PC-9 (cell line): ENCODE measurements at places on chromosomes 16 and 17. TPM values are rescaled to one million over a fixed set of nuclear protein-coding genes. Genes with fewer than 3 reads are reported as not detected.

DNA sequence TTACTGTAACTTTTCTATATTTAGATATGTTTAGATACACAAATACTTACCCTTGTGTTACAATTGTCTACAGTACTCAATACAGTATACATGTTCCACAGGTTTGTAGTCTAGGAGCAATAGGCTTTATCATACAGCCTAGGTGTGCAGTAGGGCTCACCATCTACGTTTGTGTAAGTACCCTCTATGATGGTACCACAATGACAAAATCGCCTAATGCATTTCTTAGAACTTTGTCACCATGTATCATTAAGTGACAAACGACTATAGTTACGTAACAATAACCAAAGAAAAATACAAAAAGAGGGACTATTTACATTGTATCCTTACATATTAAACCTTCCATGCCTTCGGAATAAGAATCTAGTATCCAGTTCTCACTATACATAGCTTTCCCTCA, 8.0 kb downstream of the STAT5B start:
- no peak overlapping the region for H3K4me3 ChIP-seq
- H3K27me3 ChIP-seq: no peaks in the 10 kb centered on the region
- peaks cover 21% of the 10 kb centered on the region for H3K4me1 ChIP-seq
- no peak overlapping the region for H3K27ac ChIP-seq

- peaks cover 7% of the 10 kb centered on the region for H3K36me3 ChIP-seq
- H3K27ac ChIP-seq: peak overlapping the region; percentile 81
- DNase-seq: peak; percentile 92
- peaks cover 51% of the 10 kb centered on the region for H3K4me1 ChIP-seq
- no peaks in the 10 kb centered on the region for H3K27me3 ChIP-seq
- no peak overlapping the region for H3K4me3 ChIP-seq
Measured at GRCh38 chr17:37446027-37446426, 39.3 kb downstream of the TADA2A start.

- H3K4me1 ChIP-seq: peaks cover 8% of the 10 kb centered on the region
- no peaks in the 10 kb centered on the region for H3K36me3 ChIP-seq
- no peak overlapping the region for H3K27ac ChIP-seq
- H3K4me3 ChIP-seq: no peak overlapping the region
Measured at GRCh38 chr17:75570034-75570676, 17.4 kb upstream of the MYO15B start.

- H3K27ac ChIP-seq: no peak overlapping the region
- DNase-seq: no peak
- no peaks in the 10 kb centered on the region for H3K4me1 ChIP-seq
- no peaks in the 10 kb centered on the region for H3K27me3 ChIP-seq
Measured at GRCh38 chr17:54221499-54221898, 398.8 kb downstream of the KIF2B start.

DNA sequence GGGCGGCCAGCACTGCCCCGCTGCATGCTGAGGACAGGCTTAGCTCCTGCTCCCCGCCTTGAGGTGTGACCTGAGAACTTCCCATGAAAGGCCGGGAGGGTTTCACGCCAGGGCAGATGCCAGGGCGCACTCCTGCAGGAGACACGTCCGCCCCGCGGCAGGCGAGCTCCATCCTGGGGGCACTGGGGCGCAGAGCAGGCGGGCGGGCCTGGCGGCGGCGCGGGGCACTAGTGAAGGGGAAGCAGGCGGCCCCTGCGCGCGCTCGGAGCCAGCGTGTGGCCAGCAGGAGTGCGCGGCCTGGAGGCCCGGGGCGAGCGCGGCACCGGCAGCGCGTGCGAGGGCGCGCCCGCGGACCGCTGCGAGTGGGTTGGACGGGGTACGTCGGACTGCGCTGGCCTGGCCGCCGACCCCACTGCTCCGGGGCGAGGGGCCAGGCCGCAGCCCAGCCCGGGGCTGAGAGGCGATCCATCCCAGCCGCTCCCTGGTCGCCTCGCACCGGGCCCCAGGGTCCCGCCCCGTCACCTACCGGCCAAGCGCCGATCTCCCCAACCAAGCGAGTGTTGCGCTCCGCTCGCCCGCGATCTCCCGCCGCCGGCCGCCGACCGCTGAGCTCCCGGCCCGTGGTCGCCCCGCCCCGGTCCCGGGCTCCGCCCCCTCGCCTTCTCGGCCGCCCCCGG, at the start of gene MAP3K14:
Gene MAP3K14, minus strand, starts transcription at position 587 of the 677 bp plus-strand sequence. CDS start 26,275 bp downstream, outside the sequence.
- H3K27me3 ChIP-seq: no peaks in the 10 kb centered on the region
- no peak for DNase-seq
- peaks cover under 1% of the 10 kb centered on the region for H3K36me3 ChIP-seq
- peak within 1 kb of the TSS; percentile 68 for H3K4me3 ChIP-seq
- peak within 1 kb of the TSS; percentile 95 for H3K27ac ChIP-seq
- H3K4me1 ChIP-seq: peaks cover 80% of the 10 kb centered on the region

DNA sequence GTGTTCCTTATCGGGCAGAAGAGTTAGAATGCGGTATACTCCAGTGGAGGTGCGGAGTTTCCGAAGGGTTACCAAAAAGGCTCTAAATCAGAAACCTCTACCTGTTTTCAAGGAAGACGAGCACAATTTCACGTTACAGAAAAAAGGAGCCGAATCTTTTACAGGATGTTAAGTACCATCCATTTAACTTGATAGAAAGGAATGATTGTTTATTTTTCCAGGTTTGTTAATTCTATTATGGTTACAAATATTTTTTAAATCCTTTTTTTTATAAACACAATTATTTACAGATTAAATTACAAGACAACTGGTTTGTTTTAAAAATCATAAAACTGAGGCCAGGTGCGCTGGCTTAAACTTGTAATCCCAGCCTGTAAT, 18.2 kb downstream of the ZNF213 start:
- peak overlapping the region; percentile 42; the same call in 1 of the 2 replicates for H3K27ac ChIP-seq
- no peak for DNase-seq
- no peaks in the 10 kb centered on the region for H3K27me3 ChIP-seq
- H3K4me3 ChIP-seq: peak overlapping the region; percentile 61; the same call in 1 of the 2 replicates
- H3K36me3 ChIP-seq: no peaks in the 10 kb centered on the region

DNA sequence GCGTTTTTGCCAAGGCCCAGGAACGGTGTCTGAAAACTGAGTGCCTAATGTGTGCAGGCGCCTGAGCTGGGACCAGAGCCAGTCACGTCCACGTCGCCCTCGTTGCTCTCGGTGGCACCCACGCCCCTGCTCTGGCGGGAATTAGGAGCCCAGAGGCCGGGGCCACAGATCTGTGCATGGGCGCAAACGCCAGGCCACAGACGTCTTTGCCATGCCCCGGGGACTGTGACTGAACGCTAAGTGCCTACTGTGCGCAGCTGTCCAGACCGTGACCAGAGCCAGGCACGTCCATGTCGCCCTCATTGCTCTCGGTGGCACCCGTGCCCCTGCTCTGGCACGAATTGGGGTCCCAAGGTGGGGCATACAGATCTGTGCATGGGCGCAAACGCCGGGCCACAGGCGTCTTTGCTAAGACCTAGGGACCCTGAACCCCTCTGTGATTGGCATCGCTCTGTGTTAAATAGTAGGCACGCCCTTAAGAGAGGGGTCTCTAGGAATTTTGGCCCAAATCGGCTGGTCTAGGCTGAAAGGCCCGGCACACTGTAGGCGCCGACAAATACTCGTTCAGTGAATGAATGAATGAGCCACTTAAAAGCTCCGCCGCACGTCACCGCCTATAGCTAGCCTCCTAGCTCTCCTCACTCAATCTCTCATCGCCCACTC, 827 bp upstream of the UBALD1 start:
- no peaks in the 10 kb centered on the region for H3K36me3 ChIP-seq
- DNase-seq: no peak
- peaks cover 42% of the 10 kb centered on the region for H3K4me1 ChIP-seq

GRCh38 chr17:8745586-8746500, 1.2 kb upstream of the CCDC42 start:
- no peaks in the 10 kb centered on the region for H3K36me3 ChIP-seq
- H3K27me3 ChIP-seq: peaks cover 18% of the 10 kb centered on the region
- no peaks in the 10 kb centered on the region for H3K4me1 ChIP-seq
- no peak overlapping the region for H3K27ac ChIP-seq

- no peaks in the 10 kb centered on the region for H3K36me3 ChIP-seq
- no peak overlapping the region for H3K4me3 ChIP-seq
- H3K27me3 ChIP-seq: no peaks in the 10 kb centered on the region
- H3K4me1 ChIP-seq: no peaks in the 10 kb centered on the region
- no peak overlapping the region for H3K27ac ChIP-seq
Measured at GRCh38 chr17:40473573-40474365, 27.7 kb downstream of the TNS4 start.

- no peak overlapping the region for H3K27ac ChIP-seq
- H3K27me3 ChIP-seq: no peaks in the 10 kb centered on the region
- H3K36me3 ChIP-seq: no peaks in the 10 kb centered on the region
- H3K4me3 ChIP-seq: no peak overlapping the region
Measured at GRCh38 chr17:17569691-17570090, 21.8 kb downstream of the PEMT start.

DNA sequence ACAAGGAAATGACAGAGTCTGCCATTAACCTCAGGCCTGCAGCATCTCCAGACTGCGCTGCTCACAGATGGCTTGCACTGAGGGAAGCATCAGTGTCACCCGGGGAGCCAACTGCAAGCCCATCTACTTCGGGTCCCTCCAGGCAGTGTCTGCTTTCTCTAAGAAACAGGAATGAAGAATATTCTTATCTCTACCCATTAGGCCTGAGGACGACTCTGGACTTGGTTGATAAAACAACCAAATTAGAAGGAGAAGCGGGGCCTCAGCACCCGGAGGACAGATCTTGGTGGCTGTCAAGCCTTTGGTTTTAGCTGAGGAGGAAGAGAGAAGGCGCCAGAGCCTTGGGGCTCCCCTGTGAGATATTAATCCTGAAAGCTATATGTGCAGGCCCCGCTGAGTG, 19.5 kb upstream of the MGAT5B start:
- no peak overlapping the region for H3K27ac ChIP-seq
- no peaks in the 10 kb centered on the region for H3K36me3 ChIP-seq
- DNase-seq: no peak

- H3K4me1 ChIP-seq: no peaks in the 10 kb centered on the region
- DNase-seq: no peak
- H3K27me3 ChIP-seq: no peaks in the 10 kb centered on the region
- H3K27ac ChIP-seq: no peak overlapping the region
Measured at GRCh38 chr16:48561960-48562393, 48.0 kb downstream of the N4BP1 start.

GRCh38 chr17:74994440-74994839, 7.0 kb downstream of the CDR2L start:
- H3K36me3 ChIP-seq: no peaks in the 10 kb centered on the region
- H3K4me3 ChIP-seq: no peak overlapping the region
- no peak for DNase-seq
- peaks cover 32% of the 10 kb centered on the region for H3K4me1 ChIP-seq
- no peaks in the 10 kb centered on the region for H3K27me3 ChIP-seq

- no peaks in the 10 kb centered on the region for H3K36me3 ChIP-seq
- H3K27me3 ChIP-seq: no peaks in the 10 kb centered on the region
- no peak for DNase-seq
- H3K4me3 ChIP-seq: no peak overlapping the region
Measured at GRCh38 chr16:57695680-57696069, 1.1 kb downstream of the DRC7 start.

DNA sequence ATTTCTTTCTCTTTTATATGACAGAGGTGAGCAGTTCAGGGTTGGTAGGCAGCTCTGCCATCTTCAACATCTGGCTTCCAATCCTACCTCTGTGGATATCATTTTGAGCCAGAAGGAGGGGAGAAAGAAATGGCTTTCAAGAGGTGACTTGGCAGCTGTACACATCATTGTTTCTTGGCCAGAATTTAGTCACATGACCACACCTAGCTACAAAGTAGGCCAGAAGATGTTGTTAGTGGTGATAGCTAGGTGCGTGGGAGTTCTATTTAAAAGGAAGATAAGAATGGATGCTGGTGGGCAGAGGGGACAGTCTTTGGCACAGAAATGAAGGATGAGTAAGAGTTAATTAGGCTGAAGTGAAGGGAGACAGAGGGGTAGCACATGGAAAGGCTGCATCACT, 29.2 kb upstream of the MPHOSPH6 start:
- H3K4me1 ChIP-seq: peaks cover 4% of the 10 kb centered on the region; the same call in 1 of the 2 replicates
- H3K4me3 ChIP-seq: no peak overlapping the region
- H3K27ac ChIP-seq: no peak overlapping the region
- no peak for DNase-seq

DNA sequence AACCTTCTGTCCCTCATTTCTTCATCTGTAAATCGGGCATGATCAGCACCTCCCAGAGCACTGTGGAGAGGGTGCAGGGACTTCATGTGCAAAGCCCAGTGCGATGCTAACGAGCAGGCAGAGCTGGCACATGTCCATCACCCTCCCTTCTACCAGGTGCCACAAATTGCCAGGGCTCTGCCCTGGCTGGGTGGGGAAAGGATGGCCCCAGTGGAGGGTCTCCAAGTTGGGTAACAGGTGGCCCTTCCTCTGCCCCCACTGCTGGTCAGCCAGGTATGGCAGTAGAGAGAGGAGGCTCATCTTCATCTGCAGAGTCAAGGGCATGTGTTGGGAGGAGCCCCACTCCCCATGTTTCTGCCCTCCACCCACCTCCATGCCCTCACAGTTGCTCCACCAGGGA, 61.5 kb upstream of the CDH5 start:
- H3K27ac ChIP-seq: no peak overlapping the region
- H3K4me1 ChIP-seq: no peaks in the 10 kb centered on the region
- H3K36me3 ChIP-seq: no peaks in the 10 kb centered on the region

DNA sequence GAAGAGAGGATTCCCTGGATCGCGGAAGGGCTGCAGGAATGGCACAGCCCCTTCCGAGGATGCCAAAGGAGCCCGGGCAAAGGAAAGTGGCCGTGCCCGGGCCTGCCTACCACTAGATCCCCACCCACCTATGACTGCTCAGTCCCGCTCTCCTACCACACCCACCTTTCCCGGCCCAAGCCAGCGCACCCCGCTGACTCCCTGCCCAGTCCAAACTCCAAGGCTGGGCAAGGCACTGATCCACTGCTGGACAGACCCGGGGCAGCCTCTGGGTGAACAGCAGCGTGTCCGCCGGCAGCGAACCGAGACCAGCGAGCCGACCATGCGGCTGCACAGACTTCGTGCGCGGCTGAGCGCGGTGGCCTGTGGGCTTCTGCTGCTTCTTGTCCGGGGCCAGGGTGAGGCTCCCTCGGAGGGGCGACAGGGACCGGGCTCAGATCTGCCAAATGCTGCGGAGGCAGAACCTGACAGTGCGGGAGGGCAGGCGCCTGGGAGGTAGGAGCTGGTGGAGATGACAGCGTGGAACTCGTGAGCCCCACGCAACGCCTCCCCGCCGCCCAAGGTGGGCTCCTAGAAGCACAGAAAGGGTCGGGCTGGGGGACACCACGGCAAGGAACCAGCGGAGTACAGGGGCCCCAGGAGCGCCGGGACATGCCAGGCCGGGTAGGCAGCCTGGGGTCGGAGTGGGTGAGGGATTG, at the start of gene CES2:
Gene CES2, plus strand, starts transcription at position 203 of the 698 bp plus-strand sequence. Its CDS starts 120 bp downstream, at position 323.
- H3K27ac ChIP-seq: peak within 1 kb of the TSS; percentile 48
- H3K4me1 ChIP-seq: peaks cover 31% of the 10 kb centered on the region
- DNase-seq: peak; percentile 61
- no peaks in the 10 kb centered on the region for H3K36me3 ChIP-seq

The TMEM88 gene
- total RNA-seq: 3.1 and 3.4 TPM in 2 replicates

The PNPO gene
- total RNA-seq: 40.2 and 44.1 TPM in 2 replicates

The MMP28 gene
- total RNA-seq: 2.8 and 6.4 TPM in 2 replicates

The RPL26 gene
- total RNA-seq: 2,320 and 2,519 TPM in 2 replicates

The TM4SF5 gene
- not detected in 2 replicates for total RNA-seq

The CRYM gene
- not detected in 2 replicates for total RNA-seq

The C17orf113 gene
- 3.4 and 3.7 TPM in 2 replicates for total RNA-seq

The MSRB1 gene
- total RNA-seq: 49.4 and 54.9 TPM in 2 replicates

The DOC2A gene
- 11.0 and 11.3 TPM in 2 replicates for total RNA-seq
